Calu3 (cell line): ENCODE measurements at places on chromosomes 16 and 17. TPM values are rescaled to one million over a fixed set of nuclear protein-coding genes. Genes with fewer than 3 reads are reported as not detected.

The SLC16A5 gene
- total RNA-seq: 124 and 187 TPM in 2 replicates

The C17orf67 gene
- 4.6 and 5.9 TPM in 2 replicates for total RNA-seq

The KRTAP17-1 gene
- not detected in 2 replicates for total RNA-seq

The HOXB4 gene
- total RNA-seq: 28.0 and 31.1 TPM in 2 replicates

The CACNG5 gene
- total RNA-seq: not detected in 2 replicates
